Left ventricle myocardium inferior (tissue), 1 donor: ENCODE measurements at places on chromosomes 3 and 15. TPM values are rescaled to one million over a fixed set of nuclear protein-coding genes. Genes with fewer than 3 reads are reported as not detected.

- no peak for DNase-seq
Observed at GRCh38 chr3:177201700-177202397, 4.6 kb upstream of the TBL1XR1 start.

DNA sequence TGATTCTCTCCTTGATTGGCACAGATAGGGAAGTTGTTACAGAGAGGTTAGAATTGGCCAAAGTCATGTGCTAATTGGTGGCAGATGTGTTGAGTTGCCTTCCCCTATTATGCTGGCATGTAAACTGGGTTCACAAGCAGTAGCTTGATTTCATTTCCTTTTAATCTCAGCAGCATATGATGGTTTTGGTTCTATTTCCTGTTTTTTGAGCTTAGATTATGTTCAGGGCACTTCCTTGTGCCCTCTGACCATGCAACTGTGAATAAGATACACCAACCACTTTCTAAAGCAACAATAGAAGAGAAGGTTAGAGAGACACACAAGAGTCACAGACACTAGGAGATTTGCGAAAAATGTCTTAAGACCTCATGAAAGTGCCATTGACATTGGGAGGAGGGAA is 16.5 kb downstream of the HPS3 start:
- no peak for DNase-seq

- DNase-seq: no peak
Observed at GRCh38 chr3:58569287-58570001, 7.7 kb downstream of the FAM107A start.

RETNLB gene
- not detected for total RNA-seq

- peak; percentile 70 for DNase-seq
Observed at GRCh38 chr15:99507504-99508310, 58.1 kb upstream of the MEF2A start.

DNA sequence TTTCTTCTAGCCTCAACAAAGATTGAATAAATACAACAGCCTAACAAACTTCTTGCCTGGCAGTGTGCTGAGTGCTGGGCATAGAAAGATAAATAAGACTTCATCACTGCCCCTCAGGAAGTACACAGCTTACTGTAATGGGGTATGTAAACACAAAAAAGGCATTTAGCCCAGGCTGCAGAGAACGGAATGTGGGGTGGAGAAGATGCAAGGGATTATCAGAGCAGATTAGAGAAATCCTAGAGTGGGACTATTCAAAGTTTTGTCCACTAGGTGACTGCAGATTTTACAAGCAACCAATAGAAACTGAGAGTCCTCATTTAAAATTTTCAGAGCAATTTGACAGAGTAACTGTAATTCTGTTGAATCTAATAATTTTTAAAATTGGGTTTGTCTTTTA is 35.4 kb upstream of the TSC22D2 start:
- DNase-seq: no peak
